ENCODE measurements at places on chromosomes 12 and 14.

DNA sequence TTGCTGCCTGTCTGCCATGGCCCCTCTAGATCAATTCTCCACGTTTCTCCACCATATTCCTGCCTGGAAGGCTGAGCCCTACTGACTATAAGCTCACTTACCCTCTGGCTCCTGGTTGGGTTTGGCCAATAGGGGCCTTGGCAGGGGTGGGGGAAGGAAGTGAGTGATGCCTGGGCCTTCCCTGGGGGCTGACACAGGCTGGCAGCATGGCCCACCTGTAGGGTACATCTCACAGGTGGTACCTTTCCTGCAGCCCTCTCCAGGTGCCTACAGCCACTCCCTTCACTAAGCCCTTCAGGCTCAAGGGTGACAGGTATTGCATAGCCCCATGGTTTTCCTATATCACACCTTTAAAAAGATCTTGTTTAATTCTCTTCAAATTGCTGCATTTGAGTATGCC, 3.5 kb downstream of the RFC5 start:
- DNase-seq: no peak

DNA sequence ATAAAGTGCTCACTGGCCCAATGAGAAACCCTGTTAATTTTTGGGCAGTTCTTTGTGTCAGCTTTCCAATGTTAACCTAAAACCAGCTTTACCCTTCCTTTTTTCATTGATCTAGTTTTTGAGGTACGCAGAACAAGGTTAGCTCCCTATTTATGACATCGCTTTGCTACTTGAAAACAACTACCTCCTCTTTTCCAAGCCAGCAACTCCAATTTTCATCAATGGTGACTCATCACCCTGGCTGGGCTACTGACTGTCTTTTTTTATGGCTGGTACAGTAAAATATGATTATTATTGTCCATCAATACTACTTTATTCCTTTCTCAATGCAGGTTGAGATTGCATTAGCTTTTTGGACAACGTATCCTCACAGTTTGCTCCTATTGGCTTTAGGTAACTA, 22.5 kb upstream of the AKAP6 start:
- DNase-seq: no peak

- no peak for DNase-seq
Measured at GRCh38 chr12:95533985-95534384, 17.3 kb downstream of the USP44 start.

GRCh38 chr12:62576503-62576902, 109.9 kb downstream of the MON2 start:
- DNase-seq: no peak

- DNase-seq: no peak
Measured at GRCh38 chr12:18629445-18629844, 108.4 kb downstream of the PLCZ1 start.

DNA sequence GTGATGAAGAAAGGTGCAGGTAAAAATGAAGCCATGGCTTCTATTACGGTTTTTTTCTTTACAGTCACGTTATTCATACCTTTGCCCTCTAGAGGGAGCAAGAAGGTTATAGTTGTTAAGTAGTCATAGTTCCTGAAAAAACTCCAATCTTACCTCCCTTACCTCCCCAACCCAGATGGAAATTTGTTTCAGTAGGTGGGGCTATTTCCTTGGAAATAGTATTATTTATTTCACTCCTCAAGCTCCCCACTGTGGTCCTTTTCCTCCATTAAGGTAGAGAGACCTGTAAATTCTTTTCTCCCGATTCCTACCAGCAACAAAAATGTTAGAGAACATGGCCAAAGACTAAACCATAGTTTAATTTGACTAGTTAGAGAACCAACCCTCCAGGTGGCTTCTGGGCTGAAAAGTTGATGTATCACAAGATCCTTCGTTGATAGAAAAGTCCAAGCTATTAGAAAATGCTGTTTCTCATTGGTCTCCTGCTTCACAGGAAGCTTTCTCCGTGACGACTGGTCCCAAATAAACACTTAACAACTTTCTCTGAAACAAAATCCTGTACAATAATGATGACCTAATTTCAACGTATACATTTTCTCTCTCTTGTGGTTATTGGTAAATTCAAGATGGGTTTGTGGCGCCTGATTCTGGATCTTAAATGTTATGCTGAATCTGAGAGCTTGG, 43.5 kb downstream of the TMX1 start:
- no peak for DNase-seq

DNA sequence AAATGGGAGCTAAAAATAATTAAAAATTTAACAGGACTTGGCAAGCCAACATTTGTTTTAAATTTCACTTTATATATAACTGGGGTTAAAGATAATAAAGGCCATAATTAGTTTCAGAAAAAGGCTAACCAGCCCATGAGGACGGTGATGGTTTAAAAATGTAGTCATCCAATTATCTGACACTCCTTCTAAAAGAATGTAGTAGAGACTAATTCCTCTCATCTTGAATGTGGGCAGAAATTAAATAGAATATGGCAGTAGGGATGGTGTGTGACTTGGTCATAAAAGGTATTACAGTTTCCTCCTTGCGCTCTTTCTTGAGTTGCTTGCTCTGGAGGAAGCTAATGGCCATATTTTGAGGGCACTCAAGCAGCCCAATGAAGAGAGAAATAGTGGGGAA, 49.1 kb upstream of the PTPRB start:
- no peak for DNase-seq

DNA sequence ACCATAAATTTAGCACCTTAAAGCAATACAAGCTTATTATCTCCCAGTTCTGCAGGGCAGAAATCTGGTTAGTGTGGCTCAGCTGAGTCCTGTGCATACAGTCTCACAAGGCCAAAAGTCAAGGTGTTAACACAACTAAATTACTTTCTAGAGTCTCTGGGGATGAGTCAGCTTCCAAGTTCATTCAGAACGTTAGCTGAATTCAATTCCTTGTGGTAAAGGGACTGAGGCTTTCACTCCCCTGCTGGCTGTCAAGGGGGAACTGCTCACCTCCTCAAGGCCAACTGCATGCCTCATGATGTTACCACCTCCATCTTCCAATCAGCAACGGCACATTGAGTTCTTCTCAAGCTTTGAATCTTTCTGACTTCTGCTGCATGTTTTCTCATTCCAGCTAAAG, 27.6 kb downstream of the EML5 start:
- DNase-seq: no peak

GRCh38 chr12:93234641-93235040, 143.1 kb upstream of the NUDT4 start:
- DNase-seq: no peak

DNA sequence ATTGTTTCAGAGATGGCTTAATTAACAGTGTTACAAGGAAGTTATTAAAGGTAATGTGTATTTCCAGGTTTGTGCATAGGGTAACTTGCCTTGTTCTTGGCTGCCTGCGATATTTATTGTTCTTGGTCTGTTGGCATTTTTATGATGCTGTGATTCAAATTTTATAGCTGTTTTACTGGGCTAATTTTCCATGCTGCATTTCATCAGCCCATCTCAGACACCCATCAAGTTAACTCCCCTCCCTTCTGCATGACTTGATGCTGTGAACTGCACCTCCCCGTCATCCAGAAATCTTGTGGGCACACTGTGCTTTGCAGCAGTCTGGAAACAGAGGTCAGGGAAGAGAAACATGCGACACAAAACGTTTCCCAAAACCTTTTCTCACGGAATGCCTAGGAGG, 1049.2 kb downstream of the AACS start:
- no peak for DNase-seq

DNA sequence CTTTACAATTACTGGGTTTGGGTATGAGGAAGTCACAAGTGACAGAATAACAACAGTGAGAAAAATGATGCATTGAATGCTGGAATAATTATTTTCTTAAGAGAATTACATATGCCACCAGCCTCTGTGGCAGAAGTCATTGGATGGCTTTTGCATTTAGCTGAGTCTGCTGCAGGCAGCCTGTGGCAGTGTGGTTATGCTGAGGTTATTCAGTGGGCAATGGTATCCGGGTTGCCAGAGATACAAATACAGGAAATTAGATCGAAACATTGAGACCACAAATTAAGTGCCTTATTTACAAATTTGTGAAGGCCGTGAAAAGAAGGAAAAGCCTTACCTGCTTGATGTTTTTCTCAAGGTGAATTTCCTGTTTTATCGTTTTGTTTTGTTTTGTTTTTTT, 1050.0 kb downstream of the GALC start:
- DNase-seq: no peak

DNA sequence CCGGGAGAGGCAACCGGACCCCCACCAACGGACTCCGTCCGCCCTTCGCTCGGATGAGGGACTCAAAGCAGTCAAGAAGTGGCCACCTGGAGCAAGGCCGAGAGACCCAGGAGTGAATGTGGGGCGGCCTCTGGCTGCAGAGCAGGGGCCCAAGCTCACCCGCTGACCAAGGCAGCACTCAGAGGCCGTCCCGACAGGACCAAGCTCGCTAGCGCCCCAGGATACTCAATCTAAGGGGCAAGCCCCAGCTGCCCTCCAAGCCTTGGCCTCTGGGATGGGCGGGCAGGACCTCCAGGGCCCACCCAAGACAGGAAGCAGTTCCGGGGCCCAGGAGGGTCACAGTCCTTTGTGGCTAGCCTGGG, 936 bp downstream of the AKT1 start:
- DNase-seq: no peak

- DNase-seq: no peak
Measured at GRCh38 chr12:46445093-46445492, 72.5 kb upstream of the SLC38A2 start.

- no peak for DNase-seq
Measured at GRCh38 chr12:57844709-57845477, 1.6 kb downstream of the CTDSP2 start.

DNA sequence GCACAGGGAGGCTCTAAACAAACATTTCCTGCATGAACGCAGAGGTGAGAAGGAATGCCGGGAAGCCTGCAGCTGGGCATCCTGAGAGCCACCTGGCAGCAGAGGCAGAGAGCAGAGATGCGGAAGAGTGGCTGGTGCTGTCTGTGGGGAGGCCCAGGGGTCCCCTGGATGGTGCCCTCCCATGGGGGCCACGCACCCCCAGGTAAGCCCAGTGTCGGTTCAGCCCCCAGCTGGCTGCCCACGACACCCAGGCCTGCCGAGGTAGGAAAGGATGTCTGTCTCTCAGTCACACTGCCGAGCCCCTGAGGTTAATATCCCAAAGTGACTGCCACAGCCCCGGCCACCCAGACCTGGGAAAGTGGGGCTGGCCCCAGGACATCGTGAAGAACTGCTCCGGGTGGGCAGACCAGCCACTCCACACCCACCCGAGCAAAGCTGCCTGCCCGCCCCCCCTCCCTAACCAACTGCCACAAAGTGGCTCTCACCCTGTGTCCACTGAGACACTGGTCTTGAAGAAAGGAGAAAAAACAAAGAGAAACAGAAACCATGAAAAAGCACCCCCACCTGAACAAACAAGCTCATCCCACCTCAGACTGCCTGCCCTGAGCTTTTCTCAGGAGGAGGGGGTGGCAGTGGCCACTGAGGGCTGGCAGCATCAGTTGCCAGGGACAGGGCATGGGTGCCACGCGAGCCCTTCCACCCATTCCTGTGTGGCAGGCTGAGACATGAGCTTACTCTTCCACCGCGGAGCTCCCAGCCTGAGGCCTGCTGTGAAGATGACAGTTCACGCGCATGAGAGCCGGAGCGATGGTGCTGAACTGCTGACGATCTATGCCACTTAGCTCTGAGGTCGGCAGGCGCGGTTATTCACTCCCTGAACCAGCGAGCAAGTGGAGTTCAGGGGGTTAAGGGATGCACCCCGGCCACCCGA, 40.8 kb downstream of the CCDC88C start:
- DNase-seq: no peak

GRCh38 chr12:53727310-53728041, at the start of gene CALCOCO1:
Gene CALCOCO1 (minus strand): TSS chr12:53727452. CDS start chr12:53725242, 2,210 bp downstream.
- DNase-seq: peak; percentile 94

DNA sequence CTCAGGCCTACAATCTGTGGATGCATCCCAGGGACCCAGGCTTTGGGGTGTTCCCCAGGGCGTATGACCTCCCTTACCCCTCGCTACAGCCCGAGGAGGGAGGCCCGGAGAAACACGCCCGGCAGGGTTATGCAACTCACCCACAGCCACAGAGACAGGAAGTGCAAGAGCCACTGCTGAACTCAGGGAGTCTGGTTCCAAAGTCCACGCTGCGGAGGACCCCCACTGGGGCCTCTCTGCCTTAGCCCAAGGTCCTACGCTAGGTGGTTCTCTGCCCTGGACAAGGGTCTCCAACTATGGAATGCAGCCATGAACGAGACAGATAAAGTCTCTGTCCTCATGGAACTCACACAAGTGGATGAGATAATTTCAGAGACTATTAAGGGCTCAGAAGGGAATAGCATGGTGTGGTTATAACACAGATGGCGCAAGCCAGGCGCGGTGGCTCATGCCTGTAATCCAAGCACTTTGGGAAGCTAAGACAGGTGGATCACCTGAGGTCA, 11.3 kb downstream of the SCARB1 start:
- no peak for DNase-seq

DNA sequence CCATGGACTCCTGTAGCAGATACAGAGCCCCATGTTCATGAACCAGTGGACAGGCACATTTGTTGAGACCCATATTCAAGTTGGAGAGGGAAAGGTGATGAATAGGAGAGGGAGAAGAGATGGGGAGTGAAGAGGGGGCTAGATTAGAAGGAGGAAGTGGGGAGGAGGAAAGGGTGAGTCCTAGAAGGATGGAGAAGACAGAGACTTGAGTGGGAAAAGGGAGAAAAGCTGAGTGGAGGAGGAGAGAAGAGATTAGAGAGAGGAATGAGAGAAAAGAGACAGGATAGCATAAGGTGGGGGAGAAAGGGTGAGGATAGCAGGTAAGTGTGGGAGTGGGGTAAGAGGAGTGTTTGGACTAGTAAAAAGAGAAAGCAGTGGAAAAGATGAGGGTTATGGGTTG, 4.9 kb upstream of the ASIC1 start:
- no peak for DNase-seq

- no peak for DNase-seq
Measured at GRCh38 chr14:54086767-54087166, 130.1 kb upstream of the BMP4 start.

DNA sequence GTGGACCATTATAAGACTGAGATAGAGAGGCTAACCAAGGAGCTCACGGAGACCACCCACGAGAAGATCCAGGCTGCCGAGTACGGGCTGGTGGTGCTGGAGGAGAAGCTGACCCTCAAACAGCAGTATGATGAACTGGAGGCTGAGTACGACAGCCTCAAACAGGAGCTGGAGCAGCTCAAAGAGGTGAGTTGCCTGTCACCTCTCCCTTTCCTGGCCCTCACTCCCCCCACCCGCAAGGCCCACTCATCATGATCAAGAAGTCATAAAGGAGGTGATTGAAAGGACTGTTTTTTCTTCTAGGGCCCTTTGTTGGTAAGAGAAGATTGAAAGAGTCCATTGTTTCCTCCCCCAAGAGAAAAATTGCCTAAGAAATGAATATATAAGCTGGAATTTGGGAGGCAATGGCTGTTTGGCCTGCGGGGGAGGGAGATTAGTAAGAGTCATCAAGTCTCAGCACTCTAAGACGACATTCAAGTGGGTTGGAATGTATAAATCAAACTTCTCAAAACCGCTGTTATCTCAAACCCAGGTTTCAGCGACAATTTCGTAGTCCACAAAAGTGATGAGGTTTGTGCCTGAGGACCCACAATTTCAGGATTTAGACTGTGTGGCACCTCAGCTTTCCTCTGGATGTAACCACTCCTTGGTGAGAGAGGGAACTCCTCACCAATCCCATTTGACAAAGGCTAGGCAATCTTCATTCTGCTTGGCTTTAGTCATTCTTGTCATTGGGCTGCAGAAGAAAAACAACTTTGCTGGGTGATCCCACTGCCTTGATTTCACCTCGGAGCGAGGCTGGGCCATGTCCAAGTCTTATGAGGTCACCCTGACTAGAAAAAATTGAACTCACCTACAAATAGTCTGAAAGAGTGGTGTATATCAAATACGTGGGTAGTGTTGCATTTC, 966 bp downstream of the BICD1 start:
- DNase-seq: no peak
